ENCODE measurements at places on chromosomes 11 and 22. TPM values are rescaled to one million over a fixed set of nuclear protein-coding genes. Genes with fewer than 3 reads are reported as not detected.

Gene SLC25A18
- 0.31 TPM for polyA plus RNA-seq

Gene CARD10
- polyA plus RNA-seq, result 13.4 TPM

Gene CRYBA4
- polyA plus RNA-seq, result not detected

Gene GRK2
- 66.4 TPM for polyA plus RNA-seq

Gene CASP5
- not detected for polyA plus RNA-seq

Gene NPAS4
- polyA plus RNA-seq, result 0.33 TPM

- DNase-seq, result no peak
Measured at GRCh38 chr22:47851586-47851985, 1089.1 kb downstream of the TBC1D22A start.

- no peak for DNase-seq
Measured at GRCh38 chr22:21628386-21629254, 1.2 kb downstream of the YDJC start.

DNA sequence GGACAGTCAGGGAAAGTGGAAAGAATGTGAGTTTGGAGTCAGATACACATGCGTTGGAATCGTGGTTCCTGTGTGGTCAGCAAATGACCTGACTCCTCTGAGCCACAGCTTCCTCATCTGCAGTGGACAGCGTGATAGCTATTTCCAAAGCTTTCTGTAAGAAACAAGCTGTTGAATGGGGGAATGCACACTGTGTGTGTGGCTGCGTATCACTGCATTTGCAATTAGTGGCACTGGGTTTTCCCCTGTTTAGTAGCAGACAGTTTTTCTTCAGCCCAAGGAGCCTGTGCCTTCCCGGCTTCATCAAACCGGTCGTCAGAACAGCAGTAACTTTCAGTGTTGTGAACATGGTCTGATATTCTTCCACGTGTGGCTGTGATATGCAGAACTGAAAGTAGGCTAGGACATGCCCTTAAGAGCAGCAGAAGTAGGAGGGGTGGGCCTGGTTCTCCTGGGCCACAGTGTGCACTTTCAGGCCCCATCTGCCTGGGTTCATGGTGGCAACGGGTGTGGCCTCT lies 121.5 kb downstream of the RRAS2 start:
- DNase-seq, result no peak

GRCh38 chr11:78800096-78800690 lies 225.5 kb upstream of the NARS2 start:
- no peak for DNase-seq

GRCh38 chr11:3130269-3131071 lies 34.6 kb downstream of the OSBPL5 start:
- DNase-seq, result no peak
